Stimulated activated CD4-positive, alpha-beta T cell treated with anti-CD3 and anti-CD28 coated beads, Interleukin-15, amount 100 ng/mL, for 1 hour (primary cell): ENCODE measurements at places on chromosomes 1 and 21.

DNA sequence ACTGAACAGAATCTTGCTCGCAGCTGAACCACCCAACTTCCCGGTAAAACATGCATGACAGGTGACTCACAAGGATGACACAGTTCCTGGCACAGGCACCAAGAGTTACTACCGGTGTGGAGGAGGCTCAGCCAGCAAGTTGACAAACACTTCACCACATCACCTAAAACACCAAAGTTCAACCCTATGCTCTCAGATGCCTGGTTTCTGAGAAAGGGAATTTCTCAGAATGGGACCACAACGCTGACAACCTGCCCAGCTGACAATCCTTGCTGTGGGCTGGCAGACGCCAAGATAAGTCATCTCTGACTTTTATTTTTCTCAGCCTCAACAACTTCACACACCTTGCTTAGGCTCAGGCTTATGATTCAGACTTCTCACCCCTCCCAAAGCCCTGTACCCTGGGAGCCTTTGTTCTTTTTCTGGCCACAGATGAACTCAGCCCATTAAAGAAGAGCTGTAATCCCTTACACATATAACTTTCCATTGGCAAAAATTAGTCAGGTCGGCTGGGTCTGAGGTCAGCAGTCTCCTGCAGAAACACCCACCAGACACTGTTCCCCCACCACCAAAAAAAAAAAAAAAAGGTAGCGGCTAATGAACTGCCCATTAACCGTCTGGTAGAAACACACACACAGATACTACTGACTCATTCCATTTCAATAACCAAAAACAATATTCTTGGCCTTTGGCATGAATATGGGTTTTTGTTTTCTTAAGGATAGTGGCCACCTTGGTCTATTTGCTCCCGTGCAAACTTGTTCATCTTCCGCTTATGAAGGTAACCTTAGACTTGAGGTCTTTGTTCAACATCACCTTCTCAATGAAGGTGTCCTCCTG is 10.8 kb upstream of the TIAM1 start:
- peak; percentile 46 for DNase-seq

GRCh38 chr1:104125266-104125665 is 375.6 kb downstream of the AMY1C start:
- DNase-seq, result no peak

DNA sequence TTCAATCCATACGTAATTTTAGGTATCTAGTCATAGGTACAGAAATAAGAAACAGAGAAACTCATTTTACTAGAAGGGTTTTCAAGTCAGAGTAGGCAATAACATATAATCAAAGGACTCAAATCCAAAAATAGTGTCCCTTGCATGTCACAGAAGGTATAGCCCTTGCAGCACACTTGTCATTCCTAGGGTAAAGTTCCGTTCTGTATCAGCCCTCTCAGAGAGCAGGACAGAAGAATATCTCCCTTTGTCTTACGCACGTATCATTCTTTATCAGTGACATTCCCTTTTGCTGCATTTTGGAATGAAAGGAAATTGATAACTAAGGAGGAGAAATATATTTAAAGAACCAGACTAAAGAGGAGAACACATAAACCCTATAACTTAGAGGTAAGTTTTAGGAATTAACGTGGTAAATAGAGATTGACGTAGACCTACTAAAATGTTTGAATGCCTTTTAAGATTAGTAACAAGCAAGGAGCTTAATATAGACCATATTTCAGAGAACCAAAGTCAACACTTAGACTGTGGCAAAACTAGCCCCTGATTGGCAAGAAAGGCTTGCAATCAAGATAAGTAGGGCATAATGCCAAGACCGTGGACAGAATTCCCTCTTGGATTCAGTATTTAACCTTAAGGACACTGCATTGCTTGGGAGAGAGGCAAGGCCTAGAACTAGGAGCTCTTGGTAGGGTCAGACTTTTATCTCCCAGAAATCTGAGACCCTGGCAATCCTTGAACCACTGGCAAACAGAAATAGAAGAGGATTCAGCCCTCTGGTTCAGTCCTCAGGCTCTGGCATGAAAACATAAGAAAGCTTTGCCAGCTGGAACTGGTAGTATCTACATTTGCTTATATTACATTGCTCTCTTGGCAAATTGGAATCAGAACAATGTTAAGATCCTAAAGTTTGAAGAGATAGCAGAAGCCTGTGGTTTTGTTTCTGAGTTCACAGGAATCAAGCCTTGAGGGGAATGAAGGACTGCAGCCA is 232.1 kb downstream of the ASTN1 start:
- DNase-seq, result no peak

- no peak for DNase-seq
These were observed 4.9 kb upstream of the GBP1 start for GRCh38 chr1:89069951-89070350.

DNA sequence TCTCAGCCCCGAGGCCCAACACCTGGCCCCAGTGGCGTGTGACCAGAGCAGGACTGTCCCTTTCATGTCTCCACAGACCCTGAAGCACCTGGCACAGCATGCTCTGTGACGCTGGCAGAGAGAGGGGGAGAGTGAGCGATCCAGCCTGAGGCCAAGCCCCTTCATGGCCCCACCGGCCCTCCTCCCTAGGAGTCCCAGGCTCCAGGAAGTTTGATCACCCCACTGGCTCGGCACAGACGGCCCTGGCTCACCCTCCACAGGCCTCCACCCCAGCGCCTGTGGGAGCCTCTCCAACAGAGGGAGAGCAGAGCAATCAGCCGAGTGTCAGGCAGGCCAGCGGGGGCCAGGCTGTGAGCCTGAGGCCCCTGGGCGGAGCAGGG is 11.0 kb downstream of the SH3BGRL3 start:
- no peak for DNase-seq

- DNase-seq, result no peak
These were observed 22.5 kb downstream of the NIBAN1 start for GRCh38 chr1:184951788-184952187.

GRCh38 chr21:35575280-35575915 is 484.9 kb downstream of the SETD4 start:
- DNase-seq, result no peak

DNA sequence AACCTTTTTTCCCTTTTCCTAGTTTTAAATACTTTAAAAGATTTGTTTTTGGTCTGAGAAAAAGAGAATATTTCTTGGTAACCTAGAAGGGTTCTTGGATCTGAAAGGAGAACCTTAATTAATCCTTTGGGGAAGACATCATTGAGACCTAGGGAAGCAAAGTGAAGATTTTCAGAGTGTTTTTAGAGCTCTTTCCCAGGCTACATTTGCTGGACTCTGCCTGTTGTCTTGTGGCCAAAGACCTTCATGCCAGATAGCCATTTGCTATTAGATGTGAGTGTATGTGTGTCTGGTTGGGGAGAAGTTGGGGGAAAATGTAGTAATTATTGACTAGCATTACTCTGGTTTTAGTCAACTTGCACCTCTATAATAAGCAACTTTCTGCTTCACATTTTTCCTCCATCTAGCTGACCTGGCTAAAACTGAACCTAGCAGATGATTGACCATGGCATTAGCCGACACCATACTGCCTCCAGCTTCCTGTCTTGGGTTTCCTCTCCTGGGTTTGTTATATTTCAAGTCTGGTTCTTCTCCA is 239.1 kb downstream of the USP25 start:
- DNase-seq, result no peak

- no peak for DNase-seq
These were observed 19.4 kb downstream of the LPGAT1 start for GRCh38 chr1:211811126-211811525.

DNA sequence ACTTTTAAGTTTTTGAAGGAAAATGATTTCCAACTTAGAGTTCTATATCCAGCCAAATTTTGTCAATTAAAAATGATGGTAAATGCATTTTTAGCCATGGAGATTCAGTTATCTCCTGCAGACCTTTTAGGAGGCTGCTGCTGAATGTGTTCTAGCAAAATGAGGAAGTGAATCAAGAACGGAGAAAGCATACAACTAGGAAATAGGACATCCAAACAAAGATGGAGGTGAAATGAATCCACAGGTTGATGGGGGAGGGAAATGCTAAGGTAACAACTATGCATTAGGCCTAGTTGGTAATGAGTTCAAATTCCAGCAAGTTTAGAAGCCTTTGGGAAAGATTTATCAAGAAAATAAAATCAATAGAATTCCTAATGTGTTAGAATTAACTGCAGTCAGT is 80.5 kb downstream of the FNBP1L start:
- no peak for DNase-seq

DNA sequence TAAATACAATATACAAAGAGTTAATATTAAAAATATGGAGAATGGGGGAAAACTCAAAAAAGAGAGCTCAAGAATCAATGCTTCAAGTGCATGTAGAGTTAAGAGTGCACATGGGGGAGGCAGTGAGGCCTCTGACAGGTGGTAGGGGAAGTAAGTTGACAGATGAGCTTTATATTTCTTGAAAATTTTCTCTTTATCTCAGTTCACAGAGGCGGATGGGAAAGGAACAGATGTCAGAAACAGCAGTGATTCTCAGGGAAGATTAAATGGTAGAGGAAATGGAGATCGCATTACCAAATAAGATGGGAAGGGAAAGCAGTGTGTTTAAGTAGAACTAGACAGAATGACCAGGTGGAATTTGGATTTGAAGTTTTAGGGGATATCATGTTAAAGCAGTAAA is 200.1 kb upstream of the C1orf105 start:
- DNase-seq, result no peak

DNA sequence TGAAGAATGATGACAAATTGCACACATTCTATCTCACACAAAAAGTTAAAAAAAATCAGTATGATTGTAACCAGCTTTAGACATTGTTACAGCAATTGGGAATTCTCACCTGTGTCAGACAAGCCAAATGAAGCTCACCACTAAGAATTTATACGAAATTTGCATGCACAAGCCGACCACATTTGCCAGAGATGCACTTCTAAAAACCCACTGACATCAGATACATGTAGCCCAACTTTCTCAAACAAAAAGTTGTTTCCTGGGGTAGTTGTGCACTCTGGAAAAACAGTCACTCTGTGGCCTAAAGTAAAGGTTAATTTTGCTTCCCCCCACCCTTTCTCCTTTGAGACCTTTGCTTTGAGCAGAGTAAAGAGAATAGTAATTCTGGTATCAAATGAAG is 67.9 kb upstream of the IL12RB2 start:
- DNase-seq, result no peak

DNA sequence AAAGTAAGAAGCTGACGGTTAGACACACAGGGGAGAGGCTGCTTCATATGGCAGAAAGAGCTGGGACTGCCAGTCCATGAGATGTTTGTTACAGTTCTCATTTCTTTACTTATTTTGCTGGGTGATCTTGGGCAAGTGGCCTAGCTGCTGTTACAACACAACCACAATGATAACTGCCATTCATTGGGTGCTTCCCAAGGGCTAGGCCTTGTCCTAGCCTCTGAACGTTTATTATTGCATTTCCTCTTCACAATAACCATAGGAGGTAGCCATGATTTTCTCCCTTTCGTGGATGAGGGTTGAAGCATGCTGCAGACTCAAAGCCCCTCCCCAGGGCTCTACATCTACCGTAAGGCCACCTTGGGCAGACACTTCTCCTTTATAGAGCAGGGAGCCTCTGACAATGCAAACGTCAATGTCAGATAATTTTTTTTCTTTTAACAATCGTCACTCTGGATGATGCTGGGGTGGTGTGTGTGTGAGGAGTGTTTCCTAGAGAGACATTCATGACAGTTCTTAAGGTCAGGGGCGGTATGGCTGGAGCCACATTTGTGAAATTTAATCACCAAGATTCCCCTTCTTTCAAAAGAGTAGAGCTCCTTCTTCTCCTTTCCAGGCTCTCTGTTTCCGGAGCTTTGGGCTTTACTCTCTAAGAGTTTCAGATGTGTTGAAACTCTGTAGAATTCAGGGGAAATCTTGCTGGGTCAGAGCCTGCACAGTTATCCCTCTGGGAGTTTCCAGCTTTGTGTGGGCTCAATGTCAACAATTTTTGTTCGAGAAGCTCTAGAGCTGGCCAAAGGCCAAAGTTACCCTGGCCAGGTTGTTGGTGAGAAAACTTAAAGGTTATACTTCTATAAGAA is 138.5 kb upstream of the SGIP1 start:
- no peak for DNase-seq

DNA sequence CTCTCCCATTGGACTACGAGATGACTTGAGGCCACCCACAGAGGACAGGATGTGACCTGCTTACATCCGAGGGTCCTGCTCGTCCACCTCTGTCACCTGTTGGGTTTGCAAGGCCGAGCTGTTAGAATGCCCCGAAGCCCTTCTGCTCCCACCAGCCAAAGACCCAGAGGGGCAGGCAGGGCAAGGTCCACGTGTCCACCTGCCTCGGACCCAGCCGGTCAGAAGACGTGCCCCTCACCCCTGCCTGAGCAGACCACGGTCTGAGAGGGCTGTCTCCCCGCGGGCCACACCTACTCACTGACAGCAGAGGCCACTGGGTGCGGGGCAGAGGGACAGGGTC is 30.3 kb upstream of the TRAPPC10 start:
- DNase-seq, result no peak

GRCh38 chr1:206470692-206471414 is 577 bp downstream of the IKBKE start:
- no peak for DNase-seq

- DNase-seq, result no peak
These were observed 90.9 kb downstream of the LRRC8C start for GRCh38 chr1:89723863-89724262.

DNA sequence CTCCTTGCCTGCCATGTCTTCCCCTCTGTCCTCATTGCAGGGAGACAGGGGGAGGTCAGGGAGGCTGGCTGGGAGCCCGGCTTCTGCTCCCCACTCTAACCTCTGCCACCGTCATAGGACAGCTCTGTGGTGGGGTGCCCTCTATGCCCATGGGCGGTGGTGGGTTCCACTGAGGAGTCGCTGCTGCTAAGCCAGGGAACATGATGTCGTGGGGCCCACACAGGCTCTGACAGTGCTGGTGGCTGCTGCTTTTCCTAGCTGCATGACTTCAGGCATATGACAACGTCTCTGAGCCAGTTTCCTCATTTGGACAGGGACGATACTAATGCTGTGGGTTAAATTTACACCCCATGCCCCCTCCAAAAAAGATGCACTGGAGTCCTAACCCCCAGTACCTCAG is 14.7 kb downstream of the KCNA10 start:
- DNase-seq, result no peak

DNA sequence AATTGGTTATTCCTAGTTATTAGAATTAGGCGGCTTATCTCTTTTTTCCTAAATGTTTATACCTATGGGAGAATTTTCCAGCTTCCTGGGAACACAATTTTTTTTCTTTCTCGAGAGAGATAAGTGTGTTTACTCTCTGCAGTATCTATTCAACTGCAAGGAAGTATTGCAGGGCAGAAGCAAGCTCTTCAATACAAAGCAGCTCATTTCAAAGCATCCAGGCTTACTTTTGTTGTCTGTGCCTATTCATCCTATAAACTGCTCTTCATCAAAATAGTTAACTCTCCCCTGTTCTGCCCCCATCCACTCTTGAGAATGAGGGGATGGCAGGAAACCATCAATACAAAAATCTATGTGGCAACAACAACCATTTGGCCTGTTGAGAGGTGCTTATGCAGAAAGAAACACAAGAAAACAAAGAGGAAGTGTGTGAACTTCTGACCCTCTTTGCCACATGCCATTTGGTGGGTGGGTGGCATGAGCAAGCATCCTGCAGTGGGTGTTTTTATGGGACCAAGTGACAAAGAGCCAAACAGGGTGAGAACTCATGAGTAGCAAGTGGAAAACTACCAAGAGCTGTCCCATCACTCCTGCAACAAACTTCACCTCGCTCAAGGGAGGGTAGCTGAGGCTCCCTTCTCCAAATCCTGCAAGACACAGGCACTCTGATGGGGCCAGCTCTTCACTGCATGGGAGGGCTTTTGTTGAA is 50.6 kb upstream of the MRPS6 start:
- DNase-seq, result no peak

GRCh38 chr1:204130981-204131892 is 20.6 kb downstream of the ETNK2 start:
- no peak for DNase-seq
